Activated naive CD8-positive, alpha-beta T cell treated with anti-CD3 and anti-CD28 coated beads, Interleukin-2, amount 50 U/mL, for 16 hours (primary cell): ENCODE measurements at places on chromosomes 2 and 18.

DNA sequence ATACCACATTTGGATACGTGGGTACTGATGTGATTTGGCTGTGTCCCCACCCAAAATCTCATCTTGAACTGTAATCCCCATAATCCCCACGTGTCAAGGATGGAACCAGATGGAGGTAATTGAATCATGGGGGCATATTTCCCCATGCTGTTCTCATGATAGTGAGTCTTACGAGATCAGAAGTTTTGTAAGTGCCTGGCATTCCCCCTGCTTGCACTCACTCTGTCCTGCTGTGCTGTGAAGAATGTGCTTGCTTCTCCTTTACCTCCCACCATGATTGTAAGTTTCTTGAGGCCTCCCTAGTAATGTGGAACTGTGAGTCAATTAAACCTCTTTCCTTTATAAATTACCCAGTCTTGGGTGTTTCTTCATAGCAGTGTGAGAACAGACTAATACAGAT, 70.3 kb downstream of the CHST9 start:
- no peak for DNase-seq

- DNase-seq = no peak
Observed at GRCh38 chr2:15082105-15083058, 449.9 kb downstream of the LRATD1 start.

DNA sequence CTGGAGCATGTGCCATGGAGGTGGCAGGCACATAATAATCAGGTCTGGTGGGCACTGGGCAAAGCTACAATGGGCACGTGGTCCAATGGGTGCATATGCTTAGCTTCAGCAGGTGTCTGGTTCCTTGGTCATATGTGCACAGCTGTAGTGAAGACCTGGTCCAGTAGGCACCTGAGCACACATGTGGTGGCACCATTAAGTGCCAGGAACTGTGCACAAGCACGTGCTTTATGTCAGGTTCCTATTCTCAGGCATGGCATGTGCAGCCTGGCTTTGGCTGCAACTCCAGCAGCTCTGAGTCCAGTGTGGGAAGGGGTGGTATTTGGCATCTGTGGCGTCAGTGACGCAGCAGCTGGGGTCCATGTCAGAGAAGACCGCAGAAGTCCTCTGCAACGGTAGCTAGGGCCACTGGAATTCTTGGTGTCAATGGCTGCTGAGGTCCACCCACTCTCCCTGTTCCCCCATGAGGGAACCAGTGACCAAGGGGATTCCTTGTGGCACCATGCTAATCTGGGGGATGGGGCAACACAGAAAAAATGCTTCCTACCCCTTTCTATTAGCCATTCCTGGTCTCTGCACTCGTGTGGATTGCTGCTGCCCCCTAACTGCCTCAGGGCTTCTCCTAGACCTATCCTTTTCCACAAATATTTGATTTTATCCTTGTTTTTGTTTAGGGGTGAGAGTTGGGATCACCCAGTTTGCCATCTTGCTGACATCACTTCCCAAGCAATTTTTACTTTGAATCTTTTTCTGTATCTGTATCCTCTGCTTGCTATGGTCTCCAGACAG, 262.9 kb upstream of the MAP2 start:
- DNase-seq = no peak

- DNase-seq = no peak
Observed at GRCh38 chr2:137826373-137827372, 137.6 kb upstream of the HNMT start.

DNA sequence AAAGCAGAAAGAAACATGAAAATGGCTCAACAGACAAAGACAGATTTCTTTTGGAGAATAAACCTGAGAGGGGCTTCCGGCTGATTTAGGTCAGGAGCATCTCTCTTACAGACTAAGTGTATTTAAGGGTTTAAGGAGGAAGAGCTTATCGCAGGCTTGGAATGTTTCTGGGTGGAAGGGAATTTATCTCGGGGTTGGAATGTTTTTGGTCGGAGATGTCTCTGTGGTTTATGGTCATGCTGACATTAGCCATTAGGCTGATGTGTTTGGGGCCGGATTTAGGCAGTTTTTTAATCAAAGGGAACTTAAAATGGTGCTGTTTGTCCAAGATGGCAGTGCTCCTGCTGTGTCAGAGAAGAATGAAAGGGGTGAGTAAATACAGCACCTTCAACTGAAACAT, 14.4 kb upstream of the PSMA8 start:
- DNase-seq = no peak

- DNase-seq = no peak
Observed at GRCh38 chr2:12430407-12431133, 286.2 kb upstream of the TRIB2 start.

DNA sequence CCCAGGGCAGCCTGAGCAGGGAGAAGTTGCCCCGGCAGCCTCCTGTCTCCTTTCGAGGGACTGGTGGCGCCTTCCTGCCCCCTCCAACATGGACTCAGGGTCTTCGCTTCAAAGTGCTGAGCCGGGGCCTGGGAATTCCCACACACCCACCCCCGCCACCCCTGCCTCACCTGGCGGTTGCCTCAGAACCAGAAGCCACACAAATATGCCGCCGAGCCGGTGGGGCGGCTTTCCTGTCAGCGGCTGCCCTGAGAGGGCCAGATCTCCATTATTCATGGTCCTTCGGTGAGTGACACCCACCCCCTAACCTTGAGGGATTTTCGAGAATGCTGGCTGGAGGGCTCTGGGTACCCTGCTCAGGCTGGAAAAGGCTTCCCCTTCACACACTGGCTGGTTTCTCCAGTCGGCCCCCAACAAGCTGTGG, 71.7 kb downstream of the SMAD7 start:
- no peak for DNase-seq

GRCh38 chr2:95278637-95279225, 4.5 kb downstream of the PROM2 start:
- DNase-seq = no peak

GRCh38 chr2:232798187-232798586, 21.8 kb upstream of the KCNJ13 start:
- no peak for DNase-seq

DNA sequence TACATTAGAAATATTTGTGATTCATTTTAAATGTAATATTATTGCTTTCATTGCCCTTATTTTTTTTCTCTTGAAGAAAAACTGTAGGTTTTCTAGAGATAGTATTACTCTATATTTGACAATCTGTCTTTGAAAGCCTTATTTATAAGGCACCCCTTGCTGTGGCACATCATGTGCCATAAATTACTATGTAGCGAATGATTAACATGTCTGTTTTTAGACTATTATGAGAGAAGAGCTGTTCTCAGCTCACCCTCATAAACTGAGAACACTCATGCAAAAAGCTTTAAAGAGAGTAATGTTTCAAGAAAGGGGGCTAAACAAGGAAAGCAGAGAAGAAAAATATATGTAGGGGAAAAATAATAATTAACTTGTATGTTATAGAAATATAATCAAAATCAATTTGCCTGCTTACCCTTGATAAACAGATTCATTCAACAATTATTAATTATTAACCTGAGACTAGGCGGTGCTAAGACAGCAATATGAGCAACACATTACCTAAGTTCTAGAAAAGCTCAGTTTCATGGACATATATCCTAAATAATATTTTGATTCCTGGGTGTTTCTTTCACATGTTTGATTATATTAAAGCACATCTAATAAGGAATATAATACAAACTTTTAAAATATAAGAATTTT, 69.0 kb downstream of the RAB3GAP1 start:
- DNase-seq = no peak

DNA sequence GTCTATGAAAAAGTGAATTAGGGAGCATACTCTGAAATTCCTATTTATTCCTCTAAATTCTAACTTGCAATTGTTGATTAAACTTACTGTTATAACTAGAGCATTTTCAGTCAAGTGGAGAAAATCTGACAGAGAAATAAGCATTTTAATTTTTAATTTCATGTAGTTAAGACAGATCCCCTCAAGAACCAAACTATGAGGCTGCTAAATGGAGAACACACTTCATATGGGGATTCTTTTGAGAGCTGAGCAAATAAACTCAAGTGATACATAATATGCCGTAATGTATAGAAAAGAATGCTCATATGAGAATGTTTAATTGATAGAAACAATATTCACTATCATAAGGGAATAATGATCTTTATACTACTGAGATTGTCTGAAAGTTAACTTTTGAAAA, 340.8 kb downstream of the ERBB4 start:
- no peak for DNase-seq
